ENCODE measurements at places on chromosomes 6 and 20.

DNA sequence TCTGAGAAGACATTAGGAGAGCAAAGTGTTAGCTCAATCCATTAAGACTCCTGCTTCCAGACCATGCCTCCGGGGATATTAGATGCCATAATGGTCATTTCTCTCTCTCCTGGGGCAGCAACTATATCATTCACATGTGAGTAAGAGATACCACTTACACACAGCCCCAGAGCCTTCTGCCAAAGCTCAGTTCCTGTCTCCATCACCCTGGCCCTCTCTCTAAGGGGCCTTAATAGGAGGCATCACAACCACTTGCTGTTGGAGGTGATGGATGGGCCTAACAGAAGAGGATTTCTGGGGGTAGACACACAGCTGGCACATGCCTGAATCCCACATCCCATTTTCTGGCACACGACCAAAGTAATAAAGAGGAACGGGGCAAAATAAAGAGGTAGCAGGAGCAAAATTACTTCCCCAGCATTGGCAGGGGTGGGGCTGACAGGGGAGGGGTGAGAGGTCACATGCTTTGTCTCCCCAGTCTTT lies 34.0 kb upstream of the VSTM2L start:
- DNase-seq, result no peak

DNA sequence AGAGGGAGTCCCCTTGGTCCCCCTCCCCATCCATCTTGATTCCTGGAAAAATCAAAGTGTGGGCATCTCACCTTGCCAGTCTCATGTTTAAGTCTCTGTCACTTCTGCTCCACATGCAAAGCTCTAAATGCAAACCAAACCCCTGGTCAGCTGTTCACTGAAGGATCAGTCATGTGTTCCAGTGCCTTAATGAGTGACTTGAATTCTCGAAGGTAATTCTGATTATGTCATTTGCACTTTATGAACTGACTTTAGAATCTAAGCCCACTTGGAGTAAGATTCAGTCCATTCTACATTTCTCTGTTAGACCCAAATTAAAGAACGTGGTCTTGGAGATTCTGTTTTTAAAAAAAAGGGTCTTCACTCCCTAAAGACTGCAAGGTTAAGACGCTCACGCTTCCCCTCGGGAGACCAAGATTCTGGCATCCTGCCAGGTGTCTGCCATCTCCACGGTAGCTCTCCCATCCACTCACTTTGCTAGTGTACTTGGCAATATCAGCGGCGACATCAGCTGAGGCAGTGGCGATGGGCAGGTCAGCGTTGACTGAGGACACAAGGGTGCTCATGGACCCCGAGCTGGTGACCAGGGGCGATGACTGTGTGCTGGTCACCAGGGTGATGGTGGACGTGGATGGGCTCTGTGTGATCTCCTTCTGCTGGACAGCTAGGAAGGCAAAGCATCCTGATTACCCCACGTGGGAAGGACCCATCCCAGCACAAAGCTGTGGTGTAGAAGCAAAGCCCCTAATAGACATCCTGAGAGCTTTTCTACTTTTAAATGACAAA lies 120.5 kb downstream of the ZMYND8 start:
- DNase-seq, result no peak

GRCh38 chr20:44254073-44254472 lies 7.0 kb downstream of the GDAP1L1 start:
- no peak for DNase-seq

DNA sequence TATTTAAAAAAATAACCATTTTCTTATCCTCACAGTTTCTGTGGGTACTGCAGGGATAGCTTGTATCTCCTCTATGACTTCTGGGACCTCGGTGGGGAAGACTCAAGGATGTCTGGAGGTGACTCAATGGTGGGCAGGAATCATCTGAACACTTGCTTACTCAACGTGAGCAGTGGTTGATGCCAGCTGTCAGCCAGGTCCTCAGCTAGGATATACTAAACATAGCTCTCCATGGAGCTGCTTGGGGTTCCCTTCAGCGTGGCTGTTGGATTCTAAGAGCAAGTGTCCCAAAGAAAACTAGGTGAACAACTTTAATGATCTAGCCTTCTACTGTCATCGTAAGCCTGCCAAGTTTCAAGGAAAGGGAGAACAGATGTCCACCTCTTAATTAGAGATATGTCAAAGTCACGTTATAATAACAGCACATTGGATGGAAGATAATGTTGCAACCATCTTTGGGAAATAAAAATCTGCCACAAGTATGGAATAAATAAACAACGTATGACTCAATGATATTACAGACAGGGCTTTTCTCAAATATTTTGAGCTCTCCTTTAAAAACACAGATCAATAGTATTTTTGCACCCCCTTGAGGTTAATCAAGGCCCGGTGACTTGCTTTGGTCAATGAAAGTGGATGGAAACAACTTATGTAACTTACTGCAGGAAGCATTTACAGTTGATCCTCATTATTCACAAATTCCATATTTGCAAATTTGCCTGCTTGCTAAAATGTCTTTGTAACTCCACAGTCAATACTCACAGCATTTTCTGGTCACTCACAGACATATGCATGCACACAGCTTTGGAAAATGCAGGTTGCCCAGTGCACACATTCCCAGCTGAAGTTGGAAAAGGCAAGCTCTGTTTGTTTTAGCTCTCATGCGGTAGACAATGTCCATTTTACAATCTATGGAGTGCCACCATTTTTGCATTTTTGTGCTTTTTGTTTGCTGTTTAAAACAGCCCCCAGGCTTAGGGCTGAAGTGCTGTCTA lies 6.6 kb upstream of the HEBP2 start:
- DNase-seq, result no peak

- no peak for DNase-seq
Observed at GRCh38 chr6:41720262-41720620, 15.2 kb downstream of the TFEB start.

- no peak for DNase-seq
Observed at GRCh38 chr6:72413884-72414283, 208.0 kb upstream of the KCNQ5 start.

GRCh38 chr6:23213193-23213592 lies 643.8 kb downstream of the HDGFL1 start:
- DNase-seq, result no peak

DNA sequence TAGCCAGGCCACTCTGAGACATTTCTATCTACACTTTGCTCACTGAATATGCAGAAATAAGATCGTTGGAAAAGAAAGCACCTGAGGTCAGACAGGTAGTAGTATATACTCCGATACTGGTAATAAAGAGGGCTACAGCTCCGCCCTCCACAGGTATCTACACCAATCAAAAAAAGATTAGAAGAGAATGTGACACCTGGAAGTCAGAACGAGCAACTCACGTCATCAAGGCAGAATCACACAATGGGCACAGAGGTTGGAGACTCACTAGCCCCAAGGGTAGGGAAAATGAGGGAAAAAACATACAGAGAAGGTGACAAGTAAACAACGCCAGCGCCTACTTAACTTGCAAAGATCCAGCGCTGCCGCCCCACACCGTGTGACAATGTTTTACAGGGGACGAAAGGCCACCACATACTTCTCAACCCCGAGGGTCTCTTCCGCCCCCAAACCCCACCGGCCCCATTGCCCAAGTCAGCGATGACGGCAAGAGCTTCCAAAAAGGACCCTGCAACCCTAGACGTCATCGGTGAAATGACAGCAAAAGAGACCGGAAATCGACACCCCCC lies 653 bp downstream of the LMBRD1 start:
- no peak for DNase-seq

- DNase-seq, result no peak
Observed at GRCh38 chr20:61125076-61125475, 127.0 kb upstream of the CDH4 start.

GRCh38 chr6:43741829-43742228 lies 28.2 kb upstream of the VEGFA start:
- DNase-seq, result no peak

DNA sequence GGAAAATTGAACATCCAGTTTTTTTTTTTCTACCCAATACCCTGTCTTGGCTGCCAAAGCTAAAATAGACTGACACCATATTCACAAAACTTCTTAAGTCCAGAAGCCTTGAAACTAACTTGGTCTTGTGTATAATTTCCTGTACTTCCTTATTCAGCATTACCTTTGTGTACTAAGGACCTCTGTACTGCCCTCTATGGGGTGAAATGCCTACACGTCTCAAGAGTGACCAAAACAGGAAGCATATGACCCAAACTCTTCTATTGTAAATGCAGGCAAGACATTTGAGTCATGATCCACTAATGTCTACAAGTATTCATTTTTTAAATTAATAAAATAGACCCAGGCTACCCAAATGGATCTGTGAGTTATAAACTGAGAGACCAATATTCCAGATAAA lies 50.4 kb downstream of the HMGCLL1 start:
- DNase-seq, result no peak

DNA sequence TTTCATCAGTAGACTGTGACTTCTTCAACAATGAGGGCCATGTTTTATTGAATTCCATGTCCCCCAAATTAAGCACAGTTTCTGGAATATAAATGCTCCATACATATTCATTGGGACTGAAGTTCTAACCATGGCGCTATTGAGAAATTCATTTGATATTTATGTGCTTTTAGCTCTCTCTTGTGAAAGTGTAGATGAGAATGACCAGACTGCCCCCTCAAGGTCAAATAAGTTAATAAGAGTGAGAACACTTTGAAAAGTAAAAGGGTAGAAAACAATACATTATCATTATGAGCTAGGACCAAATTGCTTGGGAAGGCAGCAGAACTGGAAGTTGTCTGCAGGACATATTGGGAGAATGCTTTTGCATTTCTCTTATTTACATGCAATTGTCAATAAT lies 597.9 kb downstream of the EPM2A start:
- no peak for DNase-seq

- no peak for DNase-seq
Observed at GRCh38 chr6:108875161-108875555, 26.9 kb downstream of the ARMC2 start.

DNA sequence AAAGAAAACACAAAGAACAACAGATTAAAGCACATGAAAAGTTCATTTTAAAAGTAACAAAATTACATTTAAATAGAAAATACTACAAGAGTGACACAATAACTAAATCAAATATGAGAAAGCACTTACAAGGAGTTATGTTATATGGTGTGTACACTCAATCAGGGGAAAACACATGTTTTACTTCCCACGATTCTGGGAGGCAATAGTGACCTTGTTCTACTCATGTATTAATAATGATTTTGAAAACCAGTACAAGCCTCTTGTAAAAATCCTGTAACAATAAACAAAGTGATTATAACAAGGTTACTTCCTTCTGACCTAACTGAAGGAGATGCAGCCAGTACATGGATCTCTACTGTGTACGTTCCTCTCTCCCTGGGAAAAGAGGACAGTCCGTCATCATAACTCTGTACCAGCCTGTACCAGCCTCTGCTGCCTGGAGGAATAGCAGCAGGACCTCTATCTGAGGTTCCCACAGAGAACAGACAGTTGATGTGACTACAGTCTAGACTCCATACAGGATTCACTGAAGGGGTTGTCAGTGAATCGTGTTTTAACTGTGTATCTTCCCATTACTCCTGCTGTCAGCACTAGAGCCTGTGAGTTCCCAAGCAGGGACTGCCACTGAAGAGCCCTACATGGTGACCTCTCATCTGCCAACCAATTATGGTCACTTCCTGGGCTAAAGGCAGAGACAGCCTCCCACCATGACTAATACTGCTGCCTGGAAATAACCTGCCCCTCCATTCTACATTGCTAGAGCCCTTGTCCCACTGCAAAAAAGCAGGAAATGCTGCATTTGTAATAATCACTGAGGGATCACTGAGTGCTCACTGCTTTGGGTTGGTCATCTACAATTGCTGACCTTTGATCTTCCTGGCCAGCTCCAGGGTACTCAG lies 149.7 kb downstream of the KIF16B start:
- DNase-seq, result no peak

GRCh38 chr6:29424575-29424974 lies 9.8 kb downstream of the OR12D1 start:
- no peak for DNase-seq

DNA sequence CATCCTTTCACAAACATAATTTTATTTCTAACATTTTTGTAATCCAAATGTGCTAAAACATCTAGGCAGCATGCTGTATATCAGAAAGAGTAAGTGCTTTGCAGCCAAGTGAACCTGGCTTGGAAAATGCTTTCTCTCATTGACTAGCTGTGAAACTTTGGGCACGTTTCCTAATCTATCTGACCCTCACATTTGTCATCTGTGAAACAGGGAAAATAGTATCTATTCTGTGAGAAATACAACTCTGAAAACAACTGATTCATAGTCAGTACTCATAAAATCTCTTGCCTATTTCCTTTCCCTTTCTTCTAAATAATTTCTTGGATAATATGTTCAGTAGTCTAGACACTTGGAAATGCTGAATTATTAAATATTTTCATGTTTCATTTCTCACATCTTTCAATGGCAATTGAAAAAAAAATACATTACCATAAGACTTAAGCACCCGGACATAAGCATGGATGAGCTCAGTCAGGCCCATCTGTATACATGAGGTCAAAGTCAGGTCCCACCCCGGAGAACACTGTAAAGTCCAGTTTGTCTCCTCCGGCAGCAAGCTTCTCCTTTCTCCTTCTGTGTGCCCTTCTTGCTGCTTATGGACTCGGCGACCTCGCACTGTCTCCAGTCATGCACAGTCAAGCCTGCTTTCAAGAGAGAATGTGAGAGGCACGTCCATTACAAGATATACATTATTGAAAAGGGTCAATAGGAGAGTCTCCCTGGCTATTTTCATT lies 455.0 kb upstream of the SOX4 start:
- no peak for DNase-seq

DNA sequence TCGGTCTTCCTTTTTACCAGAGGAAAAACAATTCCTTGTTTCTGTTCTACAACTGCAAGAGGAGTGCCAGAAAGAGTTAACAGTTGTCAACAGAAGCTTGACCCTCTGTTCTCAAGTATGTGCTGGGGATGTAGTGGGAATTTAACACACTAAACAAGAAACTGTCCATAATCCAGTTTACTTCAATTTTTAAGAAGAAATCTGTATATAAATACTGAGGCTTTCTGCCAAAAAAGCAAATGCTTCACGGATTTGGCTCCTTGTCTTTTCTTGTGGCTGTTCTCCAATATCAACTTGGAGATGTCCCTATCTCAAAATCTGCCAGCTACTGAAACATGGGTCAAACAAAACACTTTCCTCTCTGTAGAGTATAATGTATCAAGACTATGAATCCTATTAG lies 26.8 kb downstream of the REV3L start:
- DNase-seq, result no peak

DNA sequence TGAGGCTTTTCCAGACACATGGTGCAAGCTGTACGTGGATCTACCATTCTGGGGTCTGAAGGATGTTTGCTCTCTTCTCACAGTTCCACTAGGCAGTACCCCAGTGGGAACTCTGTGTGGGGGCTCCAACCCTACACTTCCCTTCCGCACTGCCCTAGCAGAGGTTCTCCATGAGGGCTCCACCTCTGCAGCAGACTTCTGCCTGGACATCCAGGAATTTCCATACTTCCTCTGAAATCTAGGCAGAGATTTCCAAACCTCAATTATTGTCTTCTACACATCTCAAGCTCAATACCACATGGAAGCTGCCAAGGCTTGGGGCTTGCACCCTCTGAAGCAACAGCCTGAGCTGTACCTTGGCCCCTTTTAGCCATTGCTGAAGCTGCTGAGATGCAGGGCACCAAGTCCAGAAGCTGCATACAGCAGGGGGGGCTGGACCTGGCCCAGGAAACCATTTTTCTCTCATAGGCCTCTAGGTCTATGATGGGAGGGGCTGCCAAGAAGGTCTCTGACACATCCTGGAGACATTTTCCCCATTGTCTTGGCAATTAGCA lies 11.6 kb downstream of the PDSS2 start:
- no peak for DNase-seq

GRCh38 chr6:128569732-128570679 lies 49.6 kb upstream of the PTPRK start:
- no peak for DNase-seq

GRCh38 chr20:63612276-63612931 lies 14.5 kb downstream of the GMEB2 start:
- no peak for DNase-seq

GRCh38 chr6:164068527-164068926 lies 654.0 kb downstream of the QKI start:
- no peak for DNase-seq

All from dorsolateral prefrontal cortex (tissue), 122 donors.